ENCODE measurements at places on chromosomes 12 and 14. TPM values are rescaled to one million over a fixed set of nuclear protein-coding genes. Genes with fewer than 3 reads are reported as not detected.

- DNase-seq: no peak
Observed at GRCh38 chr14:47539031-47539461, 136.4 kb downstream of the MDGA2 start.

DNA sequence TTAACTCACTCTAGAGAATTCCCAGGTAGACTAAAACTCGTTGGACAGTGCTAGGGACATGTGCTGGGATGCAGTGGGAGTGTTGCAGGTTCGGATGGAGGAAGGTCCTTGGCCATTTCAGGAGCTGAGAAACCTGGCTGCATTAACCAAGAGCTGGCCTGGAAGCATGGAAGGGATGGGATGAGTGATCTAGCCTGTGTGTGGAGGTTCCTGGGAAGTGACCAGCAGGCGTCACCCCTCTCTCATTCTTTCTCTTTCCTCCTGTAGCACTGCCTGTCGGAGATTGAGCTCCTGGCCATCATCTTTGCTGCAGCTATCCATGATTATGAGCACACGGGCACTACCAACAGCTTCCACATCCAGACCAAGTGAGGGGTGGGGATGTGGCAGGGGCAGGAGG, 15.6 kb downstream of the PPP1R1A start:
- no peak for DNase-seq

The CLEC6A gene
- total RNA-seq: not detected

The TSHR gene
- total RNA-seq: not detected

GRCh38 chr14:37023875-37024565, 148.4 kb downstream of the SLC25A21 start:
- no peak for DNase-seq

The MYF5 gene
- total RNA-seq: not detected

The FRS2 gene
- total RNA-seq: 14.6 TPM

Data from lung microvascular endothelial cell (primary cell).